IPS-NIHi11 (cell line): ENCODE measurements at places on chromosomes 7 and 10.
A peak's percentile ranks its signal among the peaks of the same experiment; 100 is the strongest.

DNA sequence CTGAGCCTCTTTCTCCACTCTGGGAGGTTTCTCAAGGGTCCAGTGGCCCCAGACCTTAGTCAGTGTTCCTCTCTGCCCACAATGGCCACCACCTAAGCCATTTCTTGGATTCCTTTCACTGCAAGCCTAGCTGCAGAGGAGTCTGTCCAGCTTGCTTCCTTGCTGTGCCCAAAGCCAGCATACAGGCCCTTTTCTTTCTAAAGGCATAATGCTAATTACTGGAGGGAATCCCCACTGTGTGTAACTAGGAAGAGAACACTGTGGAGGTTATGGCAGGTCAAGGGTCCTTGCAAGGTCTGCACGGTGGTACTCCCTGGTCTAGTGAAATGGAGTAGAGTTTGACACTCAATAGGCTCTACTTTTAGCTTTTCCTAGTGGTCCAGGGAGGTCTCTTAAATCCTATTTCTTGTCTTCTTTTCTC lies 70.4 kb upstream of the CC2D2B start:
- no peak for DNase-seq

GRCh38 chr10:70671619-70672164 lies 614 bp upstream of the ADAMTS14 start:
- no peak for DNase-seq

GRCh38 chr7:121366852-121367431 lies 29.2 kb downstream of the FAM3C start:
- peak; percentile 14 for DNase-seq

DNA sequence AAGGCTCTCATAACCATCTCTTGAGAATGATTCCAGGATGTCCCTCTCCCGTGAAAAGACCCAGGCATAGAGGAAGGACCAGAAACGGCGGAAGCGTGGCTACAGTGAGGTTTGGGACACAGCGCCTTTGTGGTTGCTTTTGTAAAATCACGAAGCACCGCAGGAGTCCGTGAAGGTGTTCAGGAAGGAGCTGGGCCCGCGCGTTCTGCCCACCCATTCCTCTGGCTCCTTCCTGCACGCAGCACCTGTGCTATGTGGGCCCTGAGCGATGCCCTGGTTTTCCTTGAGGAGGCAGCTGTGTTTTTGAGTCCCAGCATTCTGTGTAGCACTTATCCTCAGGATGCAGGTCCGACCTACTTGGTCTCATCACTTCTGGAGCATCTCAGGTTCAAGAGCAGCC lies 112.8 kb downstream of the TRRAP start:
- DNase-seq = no peak

GRCh38 chr7:101819183-101819582 lies 1.8 kb downstream of the CUX1 start:
- no peak for DNase-seq

GRCh38 chr7:142535123-142535779 lies 214.0 kb upstream of the PRSS1 start:
- DNase-seq = peak; percentile 71

GRCh38 chr10:74500026-74500704 lies 326.2 kb upstream of the KAT6B start:
- no peak for DNase-seq

- no peak for DNase-seq
These were observed 1631.5 kb upstream of the LRRTM3 start for GRCh38 chr10:65294329-65294728.

DNA sequence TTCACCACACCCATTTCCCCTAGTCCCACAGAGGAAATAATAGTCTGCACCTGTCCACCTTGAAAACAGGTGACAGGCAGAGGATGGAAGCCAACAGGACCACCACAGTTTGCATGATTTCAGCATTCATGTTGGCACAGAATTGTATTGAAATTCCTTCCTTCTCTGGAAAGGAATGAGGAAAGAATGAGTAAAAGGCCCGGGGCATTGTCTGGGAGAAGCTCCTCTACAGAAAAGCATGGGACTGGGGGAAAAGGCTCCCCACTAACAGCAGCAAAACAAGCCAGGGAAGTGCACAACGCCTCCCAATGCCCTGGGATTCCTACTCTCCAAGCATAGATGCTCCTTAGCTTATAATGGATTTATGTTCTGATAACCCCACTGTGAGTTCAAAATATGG lies 28.5 kb upstream of the TOMM7 start:
- DNase-seq = no peak

DNA sequence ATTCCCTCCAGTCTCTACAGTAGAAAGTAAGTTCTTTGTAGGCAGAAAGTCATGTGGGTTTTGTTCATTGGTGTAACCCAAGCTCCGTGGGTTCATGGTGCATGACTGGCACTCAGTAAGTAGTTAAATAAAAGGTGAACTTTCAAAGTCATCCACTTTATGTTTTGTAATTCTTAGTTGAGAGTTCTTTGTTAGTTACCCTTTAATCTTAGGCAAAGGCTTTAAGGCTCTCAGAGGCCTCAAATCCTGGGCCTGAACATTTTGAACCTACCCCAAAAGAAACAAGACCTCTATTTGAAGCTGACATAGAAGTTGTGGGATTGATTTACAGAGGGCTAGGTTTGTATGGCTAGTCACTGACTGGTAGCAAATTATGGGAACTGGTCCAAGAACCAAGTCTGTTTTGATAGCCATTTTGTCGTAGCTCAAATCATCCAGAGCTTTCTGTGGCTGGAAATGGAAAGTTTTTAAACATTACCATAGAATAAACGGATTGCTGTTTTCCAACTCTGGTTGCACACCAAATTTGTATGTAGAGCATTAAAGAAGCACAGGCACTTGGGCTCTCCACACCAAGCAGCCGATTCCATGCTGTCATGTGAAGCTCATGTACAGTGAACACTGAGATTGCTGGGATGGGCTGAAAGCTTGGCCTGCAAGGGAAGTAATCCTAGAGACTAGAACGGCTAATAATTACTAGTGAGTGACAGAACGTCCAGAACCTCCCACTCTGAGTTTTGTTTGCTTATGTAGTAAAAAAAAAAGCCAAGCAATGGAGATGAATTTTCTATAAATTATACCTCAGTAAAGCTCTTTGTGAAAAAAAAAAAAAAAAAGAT lies 53.5 kb downstream of the DENND11 start:
- DNase-seq = no peak

- DNase-seq = no peak
These were observed 39.1 kb downstream of the LRRC20 start for GRCh38 chr10:70343312-70343711.

GRCh38 chr7:4013793-4014192 lies 668.3 kb upstream of the FOXK1 start:
- no peak for DNase-seq

GRCh38 chr7:98514211-98515031 lies 102.7 kb upstream of the NPTX2 start:
- DNase-seq = peak; percentile 58

GRCh38 chr7:36614959-36615358 lies 109.3 kb downstream of the AOAH start:
- DNase-seq = no peak

GRCh38 chr7:1564603-1565022 lies 5.2 kb downstream of the PSMG3 start:
- no peak for DNase-seq

DNA sequence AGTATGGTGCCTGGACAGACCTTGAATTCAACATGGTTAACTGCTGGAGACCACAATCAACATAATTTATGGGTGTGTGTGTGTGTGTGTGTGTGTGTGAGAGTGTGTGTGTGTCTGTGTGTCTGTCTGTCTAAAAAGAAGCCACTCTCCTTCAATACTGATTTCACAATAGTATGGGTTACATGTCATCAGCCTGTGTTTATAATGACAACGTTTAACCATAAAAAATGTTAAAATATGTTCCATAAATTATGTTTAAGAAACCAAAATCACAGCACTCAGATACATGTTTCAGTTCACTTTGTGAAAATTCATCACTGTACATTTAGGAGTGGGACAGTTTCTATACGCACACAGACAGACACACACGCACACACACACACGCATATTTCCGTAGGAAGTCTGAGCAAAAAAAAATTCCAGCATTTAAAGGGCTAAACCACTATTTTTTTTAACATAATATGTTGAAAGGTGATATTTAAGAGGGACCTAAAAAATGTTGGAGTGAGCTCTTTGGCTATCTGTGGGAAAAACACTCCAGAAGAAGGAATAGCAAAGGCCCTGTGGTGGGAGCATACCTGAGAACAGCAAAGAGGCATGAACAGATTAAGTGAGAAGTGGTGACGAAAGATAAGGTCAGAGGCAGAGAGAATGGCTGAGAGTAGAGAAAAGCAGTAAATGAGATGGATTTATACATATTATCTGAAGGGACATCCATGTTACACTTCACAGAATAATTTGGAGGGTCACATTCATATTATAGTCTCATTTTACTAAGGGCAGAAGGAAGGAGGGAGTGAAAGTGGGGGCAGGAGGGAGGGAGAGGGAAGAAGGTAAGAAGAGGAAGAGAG lies 10.9 kb downstream of the PDZD8 start:
- no peak for DNase-seq
